GM23248 (cell line): ENCODE measurements at places on chromosomes 1 and 21. TPM values are rescaled to one million over a fixed set of nuclear protein-coding genes. Genes with fewer than 3 reads are reported as not detected.
A peak's percentile ranks its signal among the peaks of the same experiment; 100 is the strongest.

Gene SERPINC1
- not detected in 2 replicates for total RNA-seq

Gene TIE1
- not detected in 2 replicates for total RNA-seq

Gene OR2T6
- not detected in 2 replicates for total RNA-seq

Gene LRRC8C
- total RNA-seq: 5.7 and 7.3 TPM in 2 replicates

Gene VHLL
- not detected in 2 replicates for total RNA-seq

Gene FAM163A
- total RNA-seq: not detected in 2 replicates

Gene LSS
- 41.1 and 45.7 TPM in 2 replicates for total RNA-seq

Gene PHACTR4
- total RNA-seq: 3.0 and 5.2 TPM in 2 replicates

Gene PSEN2
- 7.0 and 13.9 TPM in 2 replicates for total RNA-seq

Gene HSPA13
- 69.7 and 76.2 TPM in 2 replicates for total RNA-seq

Gene NTRK1
- 0.11 TPM in 1 of 2 replicates, not detected in the other for total RNA-seq

Gene GUCA2B
- not detected in 2 replicates for total RNA-seq

DNA sequence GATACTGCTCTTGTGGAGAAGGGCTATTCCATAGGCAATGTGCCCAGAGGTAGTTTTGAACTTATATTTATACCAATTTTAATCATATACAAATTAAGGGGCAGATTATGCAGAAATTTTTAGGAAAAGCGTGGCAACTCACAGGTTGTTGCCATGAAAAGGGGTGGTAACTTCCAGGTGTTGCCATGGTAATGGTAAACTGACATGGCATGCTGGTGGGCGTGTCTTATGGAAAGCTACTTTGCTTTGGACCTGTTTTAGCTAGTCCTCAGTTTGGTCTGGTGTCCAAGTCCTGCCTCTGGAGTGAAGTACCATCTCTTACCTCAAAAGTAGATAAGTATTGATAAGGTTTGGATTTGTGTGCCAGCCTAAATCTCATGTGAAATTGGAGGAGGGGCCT lies 7.9 kb upstream of the IL23R start:
- DNase-seq: no peak

GRCh38 chr1:115727706-115728249 lies 40.7 kb downstream of the CASQ2 start:
- peak; percentile 82 for DNase-seq

DNA sequence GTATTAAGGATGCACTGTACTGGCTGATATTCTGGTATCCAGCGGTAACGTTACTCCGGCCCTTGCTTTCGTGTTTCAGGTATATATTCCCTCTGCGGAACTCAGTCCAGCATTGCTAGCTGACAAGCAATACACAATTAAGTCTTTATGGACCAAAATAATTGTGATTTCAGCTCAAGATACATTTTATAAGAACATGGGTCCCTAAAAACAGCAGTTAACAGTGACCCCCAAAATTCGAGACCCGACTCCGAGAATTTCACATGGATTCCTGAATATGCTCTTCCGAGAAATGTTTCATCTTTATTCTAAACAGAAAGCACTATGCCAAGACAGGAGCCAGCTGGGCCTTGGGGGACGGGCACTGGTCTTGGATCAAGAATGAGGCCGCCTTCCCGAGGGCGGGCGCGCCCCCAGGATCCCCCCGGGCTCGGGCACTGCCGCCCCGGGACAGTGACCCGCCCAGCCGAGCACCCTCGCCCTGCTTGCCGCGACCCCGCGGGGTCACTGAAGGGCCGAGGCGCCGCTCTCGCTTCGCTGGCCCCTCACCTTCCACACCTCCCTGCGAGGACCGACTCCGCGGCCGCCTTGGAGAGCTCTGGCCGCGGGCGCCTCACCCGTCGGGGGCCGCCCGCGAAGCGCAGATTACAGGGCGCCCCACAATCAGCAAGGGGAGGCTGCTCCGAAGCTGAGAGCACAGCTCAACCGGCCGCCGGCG lies 610 bp downstream of the SCYL3 start:
- peak; percentile 61 for DNase-seq

DNA sequence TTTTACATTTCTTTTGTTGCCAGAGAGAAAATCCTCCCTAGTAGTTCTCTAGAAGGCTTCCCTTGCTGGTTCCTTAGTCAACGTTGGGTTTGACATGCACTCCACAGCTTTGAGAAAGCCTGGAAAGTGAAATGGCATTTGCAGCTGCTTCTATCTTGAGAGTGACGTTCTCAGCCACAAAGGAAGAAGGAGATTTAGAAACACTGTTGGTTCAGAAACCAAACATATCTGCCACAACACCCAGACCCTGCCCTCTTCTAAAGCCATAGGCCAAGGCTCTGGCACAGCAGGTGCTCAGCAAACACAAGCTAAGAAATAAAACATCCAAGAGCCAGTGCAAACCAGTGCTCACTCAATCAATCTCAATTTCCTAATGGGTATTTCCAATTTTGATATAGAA lies 121.4 kb downstream of the CCDC185 start:
- DNase-seq: no peak

DNA sequence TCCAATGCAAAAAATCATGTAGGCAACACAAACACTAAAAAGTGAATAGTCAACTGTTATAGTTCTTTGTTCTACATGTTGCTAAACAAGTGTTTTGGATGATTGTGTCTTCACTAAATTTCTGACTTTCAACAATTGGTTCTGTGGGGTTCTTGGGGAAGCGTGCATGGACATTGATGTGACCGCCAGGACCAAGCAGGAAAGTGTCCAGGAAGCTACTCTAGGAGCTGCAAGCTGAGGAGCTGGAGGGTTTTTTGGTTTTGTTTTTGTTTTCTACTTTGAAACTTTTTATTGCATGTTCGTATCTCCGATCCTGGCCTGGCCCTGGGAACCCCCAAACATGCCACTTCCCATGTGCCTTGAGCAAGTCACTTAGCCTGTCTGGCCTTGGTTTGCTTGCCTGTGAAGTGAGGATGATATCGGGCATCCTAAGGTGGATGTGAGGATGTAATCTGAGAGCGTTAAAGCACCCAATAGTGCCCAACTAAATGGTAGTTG lies 8.0 kb downstream of the TMPRSS3 start:
- no peak for DNase-seq

GRCh38 chr1:107291987-107292386 lies 151.1 kb downstream of the NTNG1 start:
- DNase-seq: no peak

- no peak for DNase-seq
Measured at GRCh38 chr1:45568421-45568820, 15.4 kb upstream of the NASP start.

- DNase-seq: peak; percentile 5
Measured at GRCh38 chr1:218748071-218748470, 402.9 kb downstream of the TGFB2 start.

DNA sequence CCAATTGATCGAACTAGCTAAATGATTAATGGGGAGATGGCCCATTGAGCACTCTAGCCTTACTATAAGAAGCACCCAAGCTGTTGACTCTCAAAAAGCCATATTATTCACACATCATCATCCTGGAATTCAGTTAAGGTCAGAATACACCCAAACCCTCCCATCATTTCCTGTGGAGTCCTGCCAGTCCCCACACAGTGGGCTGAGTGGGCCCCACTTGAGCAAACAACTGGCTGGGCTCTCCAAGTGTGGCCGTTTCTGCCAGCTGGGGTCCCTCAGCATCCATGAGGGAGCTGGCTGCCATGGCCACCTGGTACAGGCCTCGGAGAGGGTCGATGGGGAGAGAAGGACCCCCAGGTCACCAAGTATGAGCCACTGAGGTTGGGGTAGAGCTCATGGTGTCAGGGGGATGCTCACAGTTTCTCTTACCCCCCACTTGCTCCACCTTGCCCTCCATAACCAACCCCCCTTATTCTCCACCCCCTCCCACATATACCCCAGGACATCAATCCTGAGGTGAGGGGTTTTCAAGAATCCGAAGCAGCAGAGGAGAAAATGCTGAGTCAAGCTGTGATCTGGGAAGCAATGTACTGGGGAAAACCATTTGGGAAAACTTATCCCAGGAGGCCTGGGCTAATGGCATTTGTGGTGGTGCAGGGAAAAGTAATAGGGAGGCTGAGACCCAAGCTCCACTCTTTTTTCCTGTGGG lies 60.3 kb downstream of the UBE2T start:
- peak; percentile 69 for DNase-seq

DNA sequence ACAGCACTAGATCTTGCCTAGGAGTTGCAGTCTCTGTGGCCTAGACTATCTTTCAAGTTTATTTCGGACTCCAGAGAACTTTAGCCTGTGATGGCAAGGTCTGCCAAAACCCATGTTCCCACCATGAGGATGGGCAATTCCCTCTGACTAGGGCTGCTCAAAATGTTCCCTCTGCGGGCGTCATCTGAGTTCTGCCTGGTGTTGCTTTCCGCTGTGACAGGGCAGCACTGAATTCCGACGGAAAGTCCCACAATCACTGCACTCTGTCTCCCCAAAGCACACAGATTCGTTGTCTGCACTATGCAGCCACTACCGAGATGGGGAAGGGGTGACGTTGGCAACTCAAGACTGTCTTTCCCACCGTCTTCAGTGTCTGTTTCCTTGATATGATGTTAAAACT lies 75.2 kb downstream of the CATSPERE start:
- no peak for DNase-seq

DNA sequence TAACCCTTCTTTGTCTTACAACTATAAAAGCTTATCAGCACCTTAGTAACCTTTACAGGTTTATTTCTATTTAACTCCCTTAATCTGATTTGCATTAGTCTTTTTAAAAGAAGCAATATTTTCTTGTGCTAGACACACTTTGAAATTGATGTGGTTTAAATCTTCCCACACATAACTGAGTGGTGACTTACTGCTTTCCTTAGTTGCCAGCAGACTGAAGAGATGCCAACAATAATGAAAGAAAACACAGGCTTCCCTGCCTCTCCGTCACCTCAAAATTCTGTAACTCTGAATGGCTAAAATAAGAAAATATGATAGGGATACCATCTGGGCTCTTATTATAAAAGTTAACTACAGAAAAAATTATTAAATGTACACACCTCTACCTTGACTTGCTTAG lies 196.8 kb downstream of the PTBP2 start:
- DNase-seq: peak; percentile 81

- no peak for DNase-seq
Measured at GRCh38 chr21:41835711-41836154, 43.4 kb downstream of the PRDM15 start.

DNA sequence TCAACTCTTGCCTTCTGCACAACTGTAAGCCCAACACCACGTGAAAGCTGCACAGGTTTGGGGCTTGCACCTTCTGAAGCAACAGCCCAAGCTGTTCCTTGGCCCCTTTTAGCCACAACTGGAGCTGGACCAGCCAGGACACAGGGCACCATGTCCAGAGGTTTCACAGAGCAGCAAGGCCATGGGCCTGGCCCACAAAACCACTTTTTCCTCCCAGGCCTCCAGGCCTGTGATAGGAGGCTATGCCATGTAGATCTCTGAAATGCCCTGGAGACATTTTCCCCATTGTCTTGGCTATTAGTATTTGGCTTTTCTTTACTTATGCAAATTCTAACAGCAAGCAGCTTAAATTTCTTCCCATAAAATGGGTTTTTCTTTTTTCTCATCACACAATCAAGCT lies 126.1 kb downstream of the SLC44A5 start:
- no peak for DNase-seq

- DNase-seq: peak; percentile 55
Measured at GRCh38 chr1:223363057-223363855, 720 bp downstream of the SUSD4 start.

DNA sequence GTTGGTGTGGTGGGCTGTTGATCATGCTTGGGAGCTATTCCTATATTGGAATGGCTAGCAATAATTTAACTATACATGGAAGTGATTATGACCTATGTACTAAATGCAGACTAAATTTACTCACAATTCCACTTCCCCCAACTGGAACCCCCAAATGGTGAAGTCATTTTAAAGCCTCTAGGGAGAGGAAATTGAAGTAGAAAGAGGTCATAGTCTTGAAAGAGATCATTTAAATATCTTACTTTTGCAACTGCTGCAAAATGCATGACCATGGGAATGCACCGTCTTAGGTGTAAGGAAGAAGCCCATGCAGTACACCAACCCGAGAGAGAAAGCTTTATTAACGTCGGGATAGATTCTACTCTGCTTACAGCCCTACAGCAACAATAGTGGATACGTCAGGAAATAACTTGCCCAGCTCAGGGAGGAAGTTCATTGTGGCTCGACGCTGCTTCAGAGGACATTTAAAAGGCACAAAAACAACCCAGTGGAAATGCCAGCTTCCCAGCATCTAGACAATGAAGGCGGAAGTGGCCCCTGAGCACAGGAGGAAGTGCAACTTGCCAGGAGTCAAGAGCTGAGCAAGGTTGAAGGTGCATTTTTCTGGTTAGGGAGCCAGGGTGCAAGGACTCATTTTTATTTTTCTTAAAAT lies 26.5 kb downstream of the CYYR1 start:
- no peak for DNase-seq

DNA sequence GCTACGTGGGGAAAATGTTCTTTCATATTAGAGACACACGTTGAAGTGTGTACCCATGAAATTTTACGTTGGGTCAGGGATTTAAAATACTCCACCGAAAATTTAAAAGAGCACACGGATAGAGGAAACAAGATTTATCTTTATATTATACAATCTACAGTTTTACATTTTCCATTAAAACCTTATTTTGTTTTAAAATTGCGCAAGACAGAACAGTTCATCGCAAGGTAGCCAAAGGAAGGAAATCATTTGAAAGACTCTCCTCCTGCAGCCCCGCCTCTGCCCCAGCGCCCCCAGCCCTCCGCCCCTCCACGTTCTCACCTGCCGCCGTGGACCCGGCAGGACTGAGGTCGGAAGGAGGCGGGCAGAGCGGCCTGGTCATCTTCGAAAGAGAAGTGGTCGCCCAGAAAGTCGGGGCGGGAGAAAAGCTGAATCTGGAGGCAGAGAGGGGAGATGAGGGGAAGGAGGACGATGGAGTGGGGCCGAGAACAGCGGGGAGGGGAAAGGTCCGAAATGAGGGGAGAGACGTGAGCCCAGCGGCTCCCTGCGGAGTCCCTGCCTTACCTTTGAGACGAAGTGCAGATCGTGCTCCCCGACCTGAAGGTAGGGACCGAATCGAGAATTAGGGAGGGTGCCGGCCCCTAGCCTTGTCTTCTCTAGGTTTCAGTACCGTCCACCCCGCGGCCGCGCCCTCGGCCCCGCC lies 18.0 kb downstream of the CRYBG2 start:
- no peak for DNase-seq

DNA sequence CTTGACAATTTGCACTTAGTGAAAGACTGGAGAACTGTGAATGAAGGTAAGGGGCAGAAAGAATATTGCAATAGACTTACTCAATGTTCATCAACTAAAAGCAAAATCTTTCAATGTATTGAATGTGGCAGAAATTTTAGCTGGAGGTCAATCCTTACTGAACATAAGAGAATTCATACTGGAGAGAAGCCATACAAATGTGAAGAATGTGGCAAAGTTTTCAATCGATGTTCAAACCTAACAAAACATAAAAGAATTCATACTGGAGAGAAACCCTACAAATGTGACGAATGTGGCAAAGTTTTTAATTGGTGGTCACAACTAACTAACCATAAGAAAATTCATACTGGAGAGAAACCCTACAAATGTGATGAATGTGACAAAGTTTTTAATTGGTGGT lies 80.7 kb downstream of the JMJD4 start:
- no peak for DNase-seq

- DNase-seq: no peak
Measured at GRCh38 chr1:18485227-18485626, 4.5 kb downstream of the KLHDC7A start.

- DNase-seq: no peak
Measured at GRCh38 chr1:20368866-20369470, 78.3 kb downstream of the VWA5B1 start.

GRCh38 chr1:164557270-164557669 lies 1.7 kb upstream of the PBX1 start:
- no peak for DNase-seq
